Activated CD8-positive, alpha-beta memory T cell treated with anti-CD3 and anti-CD28 coated beads for 1 hour (primary cell): ENCODE measurements at places on chromosomes 3 and 15.
A peak's percentile ranks its signal among the peaks of the same experiment; 100 is the strongest.

- no peak for DNase-seq
Observed at GRCh38 chr15:99104788-99105513, at the start of gene SYNM. Gene SYNM, plus strand, starts transcription at chr15:99105080. Its CDS starts 120 bp downstream, at chr15:99105200.

GRCh38 chr15:55916666-55917409, 76.6 kb downstream of the NEDD4 start:
- DNase-seq = no peak

GRCh38 chr3:72323773-72324172, 524.5 kb downstream of the SHQ1 start:
- DNase-seq = no peak

DNA sequence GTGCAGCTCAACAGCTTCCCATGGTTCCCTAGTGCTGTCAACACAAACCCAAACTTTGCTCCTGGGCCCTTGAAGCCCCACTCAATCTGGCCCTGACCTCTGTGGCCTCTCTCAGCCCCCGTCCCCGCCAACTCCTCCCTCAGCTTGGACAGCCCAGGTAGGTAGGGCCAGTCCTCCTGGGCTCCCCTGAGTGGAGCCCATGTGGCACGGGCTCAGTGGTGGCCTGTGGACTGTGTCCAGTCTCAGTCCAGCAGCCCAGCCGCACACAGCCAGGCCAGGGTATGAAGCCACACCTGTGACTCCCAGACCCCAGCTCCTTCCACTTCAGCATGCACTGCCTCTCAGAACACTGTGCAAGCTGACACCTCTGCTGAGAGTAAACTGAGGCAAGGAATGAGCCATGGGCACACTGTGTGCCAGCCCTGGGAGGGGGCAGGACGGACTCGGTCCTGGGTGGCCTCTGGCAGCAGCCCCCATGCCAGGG, 11.5 kb downstream of the PLXND1 start:
- DNase-seq = no peak

- DNase-seq = peak; percentile 15
Observed at GRCh38 chr15:78811124-78811824, at the start of gene ADAMTS7. Gene ADAMTS7, minus strand, starts transcription at chr15:78811464. Its CDS starts 244 bp downstream, at chr15:78811220.

- DNase-seq = no peak
Observed at GRCh38 chr15:70875001-70875782, 17.0 kb downstream of the THAP10 start.

DNA sequence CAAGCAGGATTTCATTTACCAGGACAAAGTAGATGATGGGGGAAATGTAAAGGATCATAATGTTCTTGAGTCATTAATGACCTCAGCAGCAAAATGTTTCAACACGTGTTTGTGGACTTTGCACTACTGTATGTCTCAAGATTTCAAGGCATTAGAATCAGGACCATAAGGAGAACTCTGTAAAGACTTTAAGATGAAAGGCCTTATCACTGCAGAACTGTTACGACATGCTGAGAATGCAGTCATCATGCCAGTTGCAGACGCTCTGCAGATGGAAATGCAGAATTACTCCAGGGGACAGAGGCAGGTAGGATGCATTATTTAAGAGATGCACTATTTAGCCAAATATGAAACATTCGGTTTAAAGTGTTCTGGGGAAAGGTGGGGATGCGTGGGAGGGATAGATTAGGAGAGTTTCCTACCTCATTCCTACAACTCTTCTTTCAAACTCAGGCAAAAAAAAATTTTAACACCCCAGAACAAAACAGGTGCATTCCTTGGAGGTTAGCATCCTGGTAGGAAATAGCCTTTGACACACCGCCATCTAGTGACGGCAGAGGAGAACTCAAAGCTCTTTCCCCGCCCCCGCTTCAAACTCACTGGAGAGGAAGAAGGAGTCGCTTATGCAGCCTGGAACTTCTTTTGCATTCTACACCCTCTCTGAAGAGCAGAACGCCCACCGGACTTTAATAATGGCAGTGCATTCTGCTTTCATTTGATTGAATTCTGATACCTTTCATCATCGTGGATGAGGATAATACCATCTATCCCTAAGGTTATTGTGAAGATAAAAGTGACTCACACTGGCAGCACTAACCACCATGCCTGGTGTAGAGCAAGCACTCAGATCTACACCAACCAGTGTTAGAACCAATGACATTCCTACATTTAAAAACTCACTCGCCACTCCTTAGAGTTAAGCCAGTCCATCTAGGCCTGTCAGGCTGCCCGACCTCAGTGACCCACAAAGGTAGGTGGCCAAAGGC, 43.1 kb upstream of the TOPAZ1 start:
- DNase-seq = peak; percentile 49

DNA sequence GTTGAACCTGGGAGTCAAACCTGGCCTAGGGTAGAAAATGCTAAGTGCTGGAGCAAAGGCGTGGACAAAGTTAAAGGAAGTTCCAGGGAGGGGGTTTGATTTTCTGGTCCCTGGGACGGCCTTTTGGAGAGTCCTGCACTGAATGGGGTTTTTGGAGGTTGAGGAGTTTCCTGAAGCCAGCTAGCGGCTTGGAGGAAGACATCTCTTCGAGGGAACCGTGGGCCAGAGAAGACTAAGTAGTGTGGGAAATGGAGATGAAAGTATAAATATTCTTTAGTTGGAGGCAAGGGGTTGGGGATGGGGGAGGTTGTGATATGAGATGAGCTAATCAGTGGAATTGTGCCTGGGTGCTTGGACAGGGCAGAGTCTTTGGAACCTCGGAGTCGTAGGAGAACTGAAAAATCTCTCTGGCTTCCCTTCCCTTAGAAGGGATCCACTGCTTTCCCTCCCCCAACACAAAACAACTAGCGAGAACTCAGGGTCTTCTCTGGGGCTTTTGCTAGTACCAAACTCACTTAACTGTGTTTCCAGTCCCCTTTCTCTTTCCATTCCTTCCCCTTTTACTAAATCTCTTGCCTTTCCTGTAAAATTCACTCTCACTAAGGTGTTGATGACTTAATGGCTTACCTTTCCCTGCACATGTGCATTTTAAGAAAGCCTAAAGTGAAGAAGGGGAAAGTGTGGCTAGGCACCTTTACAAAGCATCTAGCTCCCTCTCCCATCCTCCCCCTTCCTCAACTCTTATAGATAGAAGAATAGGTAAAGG, 1.0 kb downstream of the LPP start:
- DNase-seq = no peak

DNA sequence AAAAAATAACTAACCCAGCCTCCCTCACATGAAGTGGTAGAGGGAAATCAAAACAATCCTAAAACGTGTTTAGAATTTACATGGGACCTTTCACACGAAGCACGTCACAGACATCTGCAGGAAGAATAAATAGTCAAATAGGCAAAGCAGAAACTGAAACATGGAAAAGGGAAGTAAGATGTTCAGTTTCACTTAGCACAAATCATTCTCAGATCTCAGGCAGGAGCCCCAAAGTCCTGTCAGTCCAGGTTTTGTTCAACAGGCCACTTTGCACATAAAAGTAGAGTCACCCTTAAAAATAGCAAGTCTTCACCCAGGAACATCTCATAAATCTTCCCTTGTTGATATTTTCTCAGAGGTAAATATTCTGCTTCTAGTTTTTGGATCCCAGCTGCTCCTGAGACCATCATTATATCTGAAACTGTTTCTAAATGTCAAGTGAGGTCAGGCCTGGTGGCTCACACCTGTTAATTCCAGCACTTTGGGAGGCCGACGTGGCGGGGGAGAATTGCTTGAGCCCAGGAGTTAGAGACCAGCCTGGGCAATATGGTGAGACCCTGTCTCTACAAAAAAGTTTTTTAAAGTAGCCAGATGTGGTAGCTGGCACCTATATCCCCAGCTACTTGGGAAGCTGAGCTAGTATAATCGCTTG, 1.9 kb downstream of the RUBCN start:
- no peak for DNase-seq

- no peak for DNase-seq
Observed at GRCh38 chr3:196969660-196970546, 1.3 kb upstream of the PIGZ start.

- DNase-seq = no peak
Observed at GRCh38 chr3:101255441-101255840, 64.9 kb downstream of the IMPG2 start.

DNA sequence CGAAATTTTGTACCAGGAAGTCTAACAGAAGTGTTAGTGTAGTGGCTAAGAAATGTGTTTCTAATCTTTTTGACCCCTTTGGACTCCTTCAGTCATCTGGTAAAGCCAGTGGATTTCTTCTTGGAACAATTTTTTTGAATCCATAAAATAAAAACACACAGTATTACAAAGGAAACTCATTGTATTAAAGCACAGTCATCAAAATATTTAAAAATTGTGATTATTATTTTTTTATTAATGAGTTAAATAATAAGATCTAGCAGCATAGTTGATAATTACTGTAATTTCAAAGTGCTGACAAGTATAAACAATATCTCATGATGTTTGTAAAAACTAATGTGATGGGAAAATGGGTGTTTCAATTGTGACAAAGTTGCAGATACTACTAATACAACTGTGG, 72.2 kb upstream of the LRRC3B start:
- no peak for DNase-seq

DNA sequence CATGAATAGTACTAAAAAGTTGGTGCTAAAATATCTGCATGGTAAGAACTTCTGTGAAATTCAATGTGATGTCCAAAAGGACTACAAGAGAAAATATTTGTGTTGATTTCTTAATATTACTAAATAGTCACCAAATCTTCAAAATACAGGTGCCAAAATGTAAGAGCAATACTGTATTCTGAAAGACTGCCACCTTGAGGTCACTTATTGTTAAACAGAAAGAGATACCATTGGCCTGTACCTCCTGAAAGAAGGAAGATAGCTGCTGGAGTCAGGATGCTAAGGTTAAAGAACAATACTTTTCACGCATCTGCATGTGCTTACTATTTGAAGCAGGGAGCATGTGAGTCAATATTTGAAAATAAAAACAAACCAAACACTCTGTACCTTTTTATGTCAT, 72.0 kb upstream of the LSAMP start:
- DNase-seq = no peak
